ENCODE measurements at places on chromosomes 1 and 21.

DNA sequence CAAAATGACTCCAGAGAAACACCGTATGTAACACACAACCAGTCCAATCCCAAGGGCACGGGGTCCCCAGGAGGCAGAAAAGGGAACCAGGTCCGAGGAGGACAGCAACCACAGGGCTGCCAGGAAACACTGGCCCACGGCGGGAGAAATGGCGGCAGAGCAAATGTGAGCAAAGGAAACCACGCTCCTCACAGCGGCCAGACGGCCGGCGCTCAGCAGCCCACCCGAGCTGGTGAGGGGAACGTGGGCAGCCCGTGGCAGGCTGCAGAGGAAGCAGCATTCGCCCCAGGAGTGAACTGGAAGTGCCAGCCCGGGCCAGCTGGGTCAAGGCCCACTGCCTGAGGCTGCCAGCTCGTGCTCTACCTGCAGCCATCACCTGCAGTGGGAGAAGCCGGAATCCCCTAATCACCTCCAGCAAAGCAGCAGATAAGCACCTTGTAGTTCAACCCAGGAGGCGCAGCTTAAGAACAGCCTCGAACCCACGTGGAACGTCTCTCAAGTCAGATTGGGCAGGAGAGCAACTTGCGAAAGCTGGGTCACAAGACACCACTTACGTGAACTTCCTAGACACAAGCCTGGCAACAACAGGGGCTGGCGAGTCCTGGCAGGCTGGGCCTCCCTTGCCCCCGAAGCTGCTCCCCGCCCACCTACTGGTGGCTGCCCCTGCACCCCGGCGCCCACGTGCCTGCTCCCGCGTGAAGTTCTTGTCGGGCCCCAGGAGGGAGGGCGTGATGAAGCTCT lies 6.7 kb downstream of the SLC19A1 start:
- no peak for DNase-seq

DNA sequence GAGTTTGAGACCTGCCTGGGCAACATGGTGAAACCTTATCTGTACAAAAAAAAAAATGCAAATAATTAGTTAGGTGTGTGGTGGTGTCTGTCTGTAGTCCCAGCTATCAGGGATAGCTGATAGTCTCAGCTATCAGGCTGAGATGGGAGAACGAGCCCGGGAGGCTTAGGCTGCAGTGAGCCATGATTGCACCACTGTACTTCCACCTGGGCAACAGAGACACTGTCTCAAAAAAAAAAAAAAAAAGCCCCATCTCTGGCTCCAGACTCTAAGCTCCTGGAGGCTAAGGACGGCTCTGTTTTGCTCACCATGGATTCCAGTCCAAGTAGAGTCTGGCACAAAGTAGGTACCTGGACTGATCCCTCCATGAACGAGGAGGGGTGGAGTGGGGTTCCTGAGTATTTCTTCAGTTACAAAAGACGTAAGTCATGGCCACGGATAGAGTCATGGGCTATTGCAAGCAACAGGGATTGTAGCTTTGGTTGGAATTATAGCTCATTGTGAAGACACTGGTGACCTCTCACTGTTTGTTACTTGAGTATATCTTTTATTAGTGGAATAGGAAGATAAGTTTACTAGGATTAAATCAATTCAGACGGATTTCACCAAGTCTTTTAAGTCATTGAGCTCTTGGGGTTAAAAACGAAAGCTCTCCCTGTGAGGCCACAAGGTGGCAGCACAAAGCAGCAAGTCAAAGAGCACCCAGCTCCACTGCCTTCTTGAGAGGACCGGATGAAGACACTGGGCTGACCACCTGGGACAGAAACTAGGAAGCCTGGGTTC lies 35.6 kb upstream of the TMEM61 start:
- DNase-seq, result peak; percentile 10

DNA sequence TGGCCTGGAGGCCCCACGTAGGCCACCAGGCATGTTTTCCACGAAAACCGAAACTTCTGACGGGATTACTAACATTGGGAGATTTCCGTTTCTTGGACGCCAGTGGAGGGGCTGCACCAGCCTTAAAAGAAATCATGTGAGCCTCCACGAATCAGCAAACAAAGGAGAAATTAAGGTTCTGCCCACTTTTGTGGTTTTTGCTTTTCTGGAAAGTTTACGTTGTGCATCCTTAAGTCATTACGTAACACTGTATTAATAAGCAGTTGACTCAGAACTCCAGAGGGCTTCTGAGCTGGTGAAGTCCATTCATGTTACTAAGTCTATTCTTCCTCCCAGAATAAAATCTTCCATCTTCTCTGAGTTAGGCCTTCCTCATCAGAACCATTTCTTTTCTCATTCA lies 168.5 kb downstream of the PSMG1 start:
- no peak for DNase-seq

DNA sequence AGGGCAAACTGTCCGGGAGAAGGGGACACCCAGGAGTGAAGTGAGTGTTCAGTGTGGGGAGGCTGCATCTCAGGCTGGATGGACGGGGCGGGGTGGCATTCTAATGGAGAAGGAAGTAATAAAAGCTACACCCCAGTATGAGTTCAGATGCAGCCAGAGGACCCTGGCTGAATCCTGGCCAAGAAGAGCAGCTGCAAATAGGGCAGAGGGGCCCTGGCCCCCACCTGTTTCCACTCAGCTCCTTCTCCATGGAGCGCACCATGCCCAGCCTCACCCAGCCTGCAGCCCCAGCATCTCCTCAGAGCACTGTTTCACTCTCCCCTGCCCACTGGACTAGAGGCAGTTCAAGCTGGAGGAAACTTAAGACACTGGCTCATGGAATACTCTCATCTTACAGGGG lies 46.4 kb downstream of the KCND3 start:
- DNase-seq, result no peak

- DNase-seq, result no peak
These were observed 2.5 kb downstream of the WLS start for GRCh38 chr1:68229650-68230483.

DNA sequence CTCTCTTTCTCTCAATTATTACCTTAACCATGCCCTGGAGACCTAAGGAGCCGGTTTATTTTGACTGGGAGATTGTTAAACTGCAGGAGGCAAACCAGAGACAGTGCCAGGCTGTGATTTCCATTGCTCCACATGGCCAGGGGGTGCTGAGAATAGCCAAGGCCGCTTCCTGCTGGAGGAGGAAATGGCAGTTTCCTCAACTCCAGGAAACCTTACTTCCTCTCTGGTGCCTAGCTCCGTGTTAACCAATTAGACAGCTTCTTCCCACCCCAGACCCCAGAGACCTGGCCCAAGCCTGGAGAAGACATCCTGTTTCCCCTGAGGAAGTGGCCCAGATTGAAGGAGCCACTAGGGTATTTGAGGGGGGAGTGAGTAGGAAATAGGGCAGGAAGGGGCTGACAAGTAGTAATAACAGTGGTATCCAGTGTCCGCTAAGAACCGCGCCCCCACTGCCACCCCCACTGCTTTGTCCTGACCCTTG lies 161.2 kb downstream of the PLPP3 start:
- no peak for DNase-seq

GRCh38 chr1:207032528-207033017 lies at the start of gene C1orf116:
Gene C1orf116, minus strand, starts transcription at chr1:207032756. Its CDS starts 5,158 bp downstream, at chr1:207027598.
- DNase-seq, result no peak
